Muscle of leg (tissue), 16 donors: ENCODE measurements at places on chromosomes 1 and 21.
A peak's percentile ranks its signal among the peaks of the same experiment; 100 is the strongest.

DNA sequence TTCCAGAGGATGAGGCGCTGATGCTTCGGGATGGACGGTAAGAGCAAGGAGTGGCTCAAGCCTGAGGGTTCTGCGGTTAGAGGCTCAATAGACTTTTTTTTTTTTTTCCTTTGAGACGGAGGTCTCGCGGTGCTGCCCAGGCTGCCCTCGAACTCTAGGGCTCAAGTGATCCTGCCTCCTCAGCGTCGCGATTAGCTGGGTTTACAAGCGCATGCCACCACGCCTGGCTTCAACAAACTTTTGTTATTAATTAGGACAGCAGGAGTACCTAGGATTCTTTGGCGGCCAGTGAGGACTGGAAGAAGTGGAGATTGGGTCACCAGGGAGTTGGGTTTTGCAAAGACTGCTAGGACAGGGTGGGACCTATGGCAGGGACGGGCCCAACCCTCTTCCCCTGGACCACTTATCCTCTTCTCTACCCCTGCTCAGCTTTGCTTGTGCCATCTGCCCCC is 587 bp downstream of the SCNM1 start:
- no peak for DNase-seq

- no peak for DNase-seq
Measured at GRCh38 chr1:87284456-87285240, 44.0 kb upstream of the LMO4 start.

DNA sequence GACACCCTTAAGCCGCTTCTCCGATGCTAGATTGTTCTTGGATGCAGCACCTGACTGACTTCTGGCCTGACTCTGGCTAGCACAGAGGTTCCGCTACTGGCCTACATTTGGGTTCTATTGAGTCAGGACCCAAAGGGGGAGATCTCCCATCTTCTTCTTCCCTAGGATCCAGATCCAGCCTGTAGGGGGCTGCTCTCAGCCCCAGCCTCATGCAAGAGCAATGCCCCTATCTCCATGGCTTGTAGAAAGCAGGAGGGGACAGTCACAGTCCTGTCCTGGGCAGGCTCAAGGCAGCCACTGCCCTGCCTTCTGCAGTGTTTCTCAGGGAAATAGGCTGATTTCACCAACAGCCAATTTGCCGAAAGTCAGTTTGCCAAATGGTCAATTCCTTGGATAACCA is 6.3 kb upstream of the ADAR start:
- no peak for DNase-seq

DNA sequence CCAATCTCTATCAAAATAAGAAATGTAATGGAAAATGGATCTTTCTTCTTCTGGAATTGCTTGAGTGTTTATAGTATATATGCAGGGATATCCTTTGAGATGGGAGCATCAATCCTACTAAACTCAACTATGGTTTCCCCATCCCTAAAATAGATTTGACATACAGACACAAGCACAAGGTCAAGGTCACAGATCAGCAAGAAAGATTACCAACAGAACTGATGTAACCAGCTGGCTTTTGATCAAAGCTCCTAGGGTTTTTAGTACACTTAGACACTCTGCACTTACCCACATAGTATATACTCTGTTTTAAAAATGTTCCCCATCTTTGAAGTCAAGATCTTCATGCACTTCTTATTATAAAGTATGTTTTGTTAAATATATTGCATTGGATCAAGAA is 85.5 kb downstream of the NRIP1 start:
- no peak for DNase-seq

- DNase-seq, result peak; percentile 39
Measured at GRCh38 chr1:116586741-116587143, 15.9 kb upstream of the CD58 start.

GRCh38 chr1:45820788-45821187 is 17.4 kb downstream of the MAST2 start:
- no peak for DNase-seq

DNA sequence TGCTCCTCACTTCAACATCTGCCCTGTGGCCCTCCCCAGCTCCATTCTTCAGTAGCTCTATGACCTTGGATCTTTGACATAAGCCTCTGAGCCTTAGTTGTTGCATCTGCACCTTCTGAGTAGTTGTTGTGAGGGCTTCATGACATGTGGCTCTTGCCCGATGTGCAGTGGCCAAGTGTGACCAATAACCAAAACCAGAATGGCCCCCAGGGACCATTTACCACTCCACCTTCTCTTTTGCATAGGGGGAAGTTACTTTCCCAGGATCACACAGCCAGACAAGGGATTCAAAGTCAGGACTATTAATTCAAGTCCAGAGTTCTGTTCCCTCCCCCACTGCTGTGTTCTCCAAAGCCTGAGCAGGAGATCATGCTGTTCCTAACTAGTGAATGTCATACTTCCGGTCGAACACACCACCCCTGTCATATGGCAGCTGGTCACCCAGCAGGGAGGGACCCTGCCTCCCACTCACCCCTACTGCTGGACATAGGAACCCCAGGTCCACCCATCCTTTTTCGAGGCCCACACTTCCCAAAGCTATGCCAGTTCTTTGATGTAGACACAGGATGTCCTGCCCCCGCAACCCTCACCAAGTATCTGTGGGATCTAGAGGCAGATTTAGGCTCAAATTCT is 4.0 kb downstream of the FGR start:
- no peak for DNase-seq

DNA sequence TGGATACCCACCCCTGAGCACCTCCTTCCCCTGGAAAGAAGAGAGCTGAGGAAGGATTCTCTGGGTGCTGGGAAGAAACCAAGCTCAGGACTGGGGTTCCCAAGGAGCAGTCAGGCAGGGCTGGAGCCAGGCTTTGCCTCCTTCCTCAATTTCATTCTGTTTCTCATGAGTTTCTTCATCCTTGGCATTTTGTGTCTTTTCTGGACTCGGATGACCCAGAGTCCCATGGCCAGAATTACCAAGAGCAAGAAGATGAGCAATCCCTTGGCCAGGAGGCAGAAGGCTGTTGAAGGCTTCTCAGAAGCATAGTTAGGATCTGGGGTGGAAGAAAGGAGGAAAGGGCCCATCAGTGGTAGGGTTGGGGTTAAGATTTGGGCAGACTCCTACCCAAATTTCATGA is 2.5 kb downstream of the SLAMF9 start:
- DNase-seq, result no peak

DNA sequence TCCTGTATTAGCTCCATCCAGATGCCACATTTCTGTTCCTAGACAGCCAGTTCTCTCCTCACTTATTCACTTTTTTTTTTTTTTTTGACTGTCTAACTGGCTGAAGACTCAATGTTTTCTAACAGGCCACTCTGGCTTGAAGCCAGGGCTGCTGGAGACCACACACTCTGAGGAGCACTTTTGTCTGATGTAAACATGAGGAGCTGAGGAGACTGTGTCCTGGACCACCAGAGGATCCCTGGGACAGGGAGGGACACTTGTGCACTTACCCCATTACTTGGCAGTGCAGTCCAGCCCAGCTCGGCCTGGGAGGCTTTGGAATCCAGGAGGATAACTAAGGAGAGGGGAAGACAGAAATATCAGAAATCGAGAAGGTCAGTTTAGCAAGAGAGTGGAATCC is 2.4 kb downstream of the EPHA10 start:
- no peak for DNase-seq

GRCh38 chr1:119564548-119564947 is 57.5 kb downstream of the HSD3B1 start:
- DNase-seq, result no peak

GRCh38 chr21:45998276-45998701 is 16.7 kb downstream of the COL6A1 start:
- no peak for DNase-seq

- DNase-seq, result peak; percentile 90
Measured at GRCh38 chr1:94962409-94963265, 35.7 kb upstream of the CNN3 start.

DNA sequence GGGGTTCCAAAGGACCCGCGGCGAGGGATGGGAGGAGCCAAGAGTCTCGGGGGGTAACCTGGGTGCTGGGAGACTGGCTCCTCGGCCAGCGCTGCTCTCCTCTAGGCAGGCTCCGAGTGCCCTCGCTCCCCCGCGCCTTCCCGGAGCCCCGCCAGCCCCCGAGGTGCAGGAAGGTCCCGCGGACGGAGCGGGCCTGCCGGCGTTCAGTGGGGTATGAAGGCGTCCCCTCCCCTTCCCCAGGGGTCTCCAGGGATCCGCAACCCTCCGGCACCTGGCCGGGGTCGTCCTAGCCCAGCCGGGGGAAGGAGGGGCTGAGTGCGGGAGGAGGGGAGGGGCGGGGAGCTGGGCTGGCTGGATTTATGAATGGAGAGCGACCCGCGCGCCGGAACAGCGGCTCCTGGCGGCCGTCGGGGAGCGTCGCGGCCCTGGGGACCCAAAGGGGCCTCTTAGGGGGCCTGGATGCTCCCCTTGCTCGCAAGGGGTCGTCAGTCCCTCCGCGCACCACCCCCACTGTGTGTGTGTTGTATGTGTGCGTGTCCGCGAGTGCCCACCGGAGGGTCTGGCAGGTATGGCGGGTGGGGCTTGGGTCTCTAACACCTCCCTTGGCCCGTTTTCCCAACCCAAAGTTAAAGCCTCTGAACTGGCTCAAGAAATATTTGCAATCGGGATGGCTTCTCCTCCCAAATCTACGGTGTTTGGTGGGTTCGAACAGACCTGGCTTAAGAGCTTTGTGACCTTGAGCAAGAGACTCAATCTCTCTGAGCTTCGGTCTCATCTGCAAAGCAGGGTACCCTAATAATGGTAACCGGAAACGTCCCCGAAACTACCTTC is 642 bp downstream of the HCRTR1 start:
- peak; percentile 47 for DNase-seq

- no peak for DNase-seq
Measured at GRCh38 chr1:246110343-246111219, 396.5 kb downstream of the SMYD3 start.

GRCh38 chr1:154716614-154717527 is 108.9 kb upstream of the ADAR start:
- DNase-seq, result no peak

GRCh38 chr1:184330875-184331274 is 56.0 kb upstream of the C1orf21 start:
- no peak for DNase-seq

GRCh38 chr1:180927348-180927747 is 14.7 kb downstream of the KIAA1614 start:
- DNase-seq, result peak; percentile 46

GRCh38 chr1:162552684-162553252 is 8.8 kb upstream of the UAP1 start:
- DNase-seq, result no peak

- no peak for DNase-seq
Measured at GRCh38 chr1:231964961-231965360, 338.4 kb downstream of the DISC1 start.

DNA sequence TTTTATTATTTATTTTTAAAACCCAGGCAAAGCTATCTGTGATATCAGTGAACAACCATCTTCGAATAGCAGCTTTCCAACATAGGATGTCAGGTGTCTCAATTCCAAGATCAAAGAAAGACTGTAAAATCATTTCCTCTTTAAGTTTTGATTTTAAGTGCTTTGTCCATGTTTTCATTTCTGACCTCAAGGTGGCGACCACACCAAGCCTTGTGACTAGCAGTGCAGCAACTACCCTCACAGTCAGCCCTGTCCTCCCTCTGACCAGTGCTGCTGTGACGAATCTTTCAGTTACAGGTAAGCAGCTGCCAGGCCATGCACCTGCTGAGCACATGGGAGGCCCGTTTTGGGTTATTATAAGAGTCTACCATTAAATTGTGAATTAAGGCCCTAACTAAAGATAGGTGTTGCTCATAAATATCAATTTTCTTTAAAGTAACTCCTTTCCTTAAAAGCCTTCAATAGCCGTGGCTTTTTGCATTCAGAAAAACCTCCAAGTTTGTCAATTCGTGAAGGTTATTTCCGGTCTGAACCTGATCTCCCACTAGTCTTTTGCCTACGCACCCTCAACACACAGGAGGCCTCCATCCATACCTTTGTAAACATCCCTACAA is 117.0 kb downstream of the CD247 start:
- DNase-seq, result peak; percentile 35

- DNase-seq, result no peak
Measured at GRCh38 chr1:117653732-117654492, 48.1 kb downstream of the TENT5C start.

DNA sequence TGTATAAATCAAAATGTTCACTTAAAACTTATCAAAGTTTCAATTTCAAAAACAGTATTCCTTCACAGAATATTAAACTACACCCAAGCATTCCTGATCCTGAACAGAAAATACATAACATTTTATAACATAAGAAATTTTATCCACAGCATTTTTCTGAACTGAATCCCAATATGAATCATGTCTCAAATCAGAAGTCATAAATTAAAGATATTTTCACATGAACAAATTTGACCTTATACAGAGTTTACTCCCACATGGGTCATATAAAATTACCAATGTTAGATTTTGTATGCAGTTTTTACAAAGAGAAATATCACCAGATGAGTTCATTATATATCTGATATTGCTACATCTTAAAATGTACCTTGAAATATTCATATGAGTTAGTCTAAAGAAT is 48.6 kb upstream of the ASPM start:
- no peak for DNase-seq

DNA sequence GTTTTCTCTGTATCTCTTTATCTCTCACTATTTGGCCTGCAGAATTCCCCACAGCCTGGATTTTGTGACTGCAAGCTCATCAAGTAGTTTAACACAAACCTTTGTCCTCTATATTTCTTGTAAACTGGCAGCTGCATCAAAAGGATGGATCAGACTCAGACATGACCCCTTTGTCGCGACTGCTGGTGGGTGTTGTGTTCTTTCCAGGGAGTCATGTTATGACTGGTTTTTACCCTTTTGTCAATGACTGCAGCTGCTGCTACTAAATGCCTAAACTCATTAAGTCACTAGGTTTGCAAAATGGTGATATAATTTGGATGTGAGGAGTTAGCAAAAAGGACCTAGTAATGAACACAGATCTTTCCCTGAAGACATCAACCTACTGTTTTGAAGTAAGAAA is 10.2 kb upstream of the TOMM20 start:
- no peak for DNase-seq

- peak; percentile 84 for DNase-seq
Measured at GRCh38 chr1:44485229-44485933, 80.3 kb downstream of the RNF220 start.

DNA sequence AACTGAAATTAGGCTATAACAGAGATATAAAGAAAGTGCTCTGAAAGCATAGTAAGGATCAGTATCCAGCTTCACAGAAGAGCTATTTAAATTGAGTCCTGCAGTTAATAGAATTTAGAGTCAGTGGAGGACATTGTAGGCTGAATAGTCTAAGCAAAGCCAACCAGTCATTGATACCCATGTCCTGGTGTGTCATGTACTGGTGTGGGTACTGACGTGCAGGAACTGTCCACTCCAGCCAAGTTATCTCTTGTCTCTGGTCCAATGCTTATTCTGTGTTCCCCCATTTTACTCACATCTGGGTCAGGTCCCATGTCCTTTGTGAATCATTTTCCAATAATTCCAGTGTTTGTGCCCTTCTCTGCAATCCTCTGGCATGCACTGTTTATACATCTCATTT is 90.0 kb downstream of the MACF1 start:
- DNase-seq, result no peak

GRCh38 chr1:114075546-114076242 is 78.0 kb downstream of the SYT6 start:
- peak; percentile 11 for DNase-seq
